ENCODE measurements at places on chromosomes 6 and 20.

DNA sequence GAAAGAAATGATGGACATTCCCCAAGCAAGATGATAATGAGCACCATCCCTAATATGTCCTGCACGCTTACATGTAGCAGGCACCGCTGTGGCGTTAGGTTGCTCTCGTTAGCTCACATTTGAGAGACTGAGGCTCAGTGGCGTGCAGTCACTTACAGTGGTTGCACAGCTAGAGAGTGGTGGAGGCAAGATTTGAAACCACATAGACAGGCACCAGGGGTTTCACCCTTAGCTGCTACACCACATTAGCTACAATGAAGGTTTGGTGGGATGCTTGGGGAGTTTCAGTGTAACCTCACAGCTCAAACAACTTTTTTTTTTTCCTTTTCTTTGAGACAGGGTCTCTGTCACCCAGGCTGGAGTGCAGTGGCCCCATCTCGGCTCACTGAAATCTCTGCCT is 3.7 kb downstream of the COX4I2 start:
- DNase-seq = no peak

GRCh38 chr6:167130712-167131684 is 8.1 kb downstream of the CCR6 start:
- DNase-seq = no peak

DNA sequence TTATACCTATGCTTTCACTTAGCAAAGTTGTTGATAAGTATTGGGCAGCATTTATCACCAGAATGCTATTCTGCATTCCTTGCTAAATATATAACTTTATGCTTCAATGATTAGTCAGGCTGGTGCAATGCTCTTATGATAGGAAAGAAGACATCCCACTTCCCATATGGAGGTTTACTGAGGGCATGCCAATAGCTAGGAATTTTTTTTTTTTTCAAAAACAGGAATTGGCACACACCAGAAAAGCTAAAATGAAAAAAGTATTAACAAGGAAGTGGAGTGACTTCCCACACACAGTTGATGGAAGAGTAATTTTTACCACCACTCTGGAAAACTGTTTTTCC is 90.8 kb downstream of the FRK start:
- no peak for DNase-seq

GRCh38 chr6:140237251-140237650 is 862.8 kb upstream of the CITED2 start:
- DNase-seq = no peak

- DNase-seq = no peak
Observed at GRCh38 chr6:81750681-81751387, 1.6 kb downstream of the TENT5A start.

GRCh38 chr6:48213076-48213788 is 102.2 kb upstream of the PTCHD4 start:
- no peak for DNase-seq

DNA sequence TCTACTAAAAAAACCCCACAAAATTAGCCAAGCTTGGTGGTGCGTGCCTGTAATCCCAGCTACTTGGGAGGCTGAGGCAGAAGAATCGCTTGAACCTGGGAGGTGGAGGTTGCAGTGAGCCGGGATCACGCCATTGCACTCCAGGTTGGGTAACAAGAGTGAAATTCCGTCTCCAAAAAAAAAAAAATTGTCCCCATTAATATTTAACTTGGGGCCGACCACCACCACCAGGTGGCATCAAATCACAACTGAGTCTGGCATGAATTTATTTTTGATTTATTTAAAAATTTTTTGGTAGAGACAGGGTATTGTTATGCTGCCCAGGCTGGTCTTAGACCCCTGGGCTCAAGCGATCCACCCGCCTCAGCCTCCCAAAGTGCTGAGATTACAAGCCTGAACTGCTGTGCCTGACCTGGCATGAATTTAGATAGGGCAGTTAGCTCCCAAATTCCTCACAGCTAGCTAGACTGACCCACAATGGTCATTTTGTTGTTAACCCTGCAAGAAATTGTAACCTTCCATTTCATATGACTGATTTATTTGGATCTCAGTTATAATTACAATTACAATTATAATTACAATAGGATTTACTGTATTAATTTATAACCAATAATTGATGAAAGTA is 17.1 kb upstream of the BEND3 start:
- no peak for DNase-seq

- DNase-seq = no peak
Observed at GRCh38 chr20:21510414-21511384, 3.2 kb downstream of the NKX2-2 start.

GRCh38 chr6:39348740-39349139 is 26.2 kb upstream of the KCNK16 start:
- no peak for DNase-seq

- no peak for DNase-seq
Observed at GRCh38 chr6:21454262-21454661, 139.3 kb upstream of the SOX4 start.

DNA sequence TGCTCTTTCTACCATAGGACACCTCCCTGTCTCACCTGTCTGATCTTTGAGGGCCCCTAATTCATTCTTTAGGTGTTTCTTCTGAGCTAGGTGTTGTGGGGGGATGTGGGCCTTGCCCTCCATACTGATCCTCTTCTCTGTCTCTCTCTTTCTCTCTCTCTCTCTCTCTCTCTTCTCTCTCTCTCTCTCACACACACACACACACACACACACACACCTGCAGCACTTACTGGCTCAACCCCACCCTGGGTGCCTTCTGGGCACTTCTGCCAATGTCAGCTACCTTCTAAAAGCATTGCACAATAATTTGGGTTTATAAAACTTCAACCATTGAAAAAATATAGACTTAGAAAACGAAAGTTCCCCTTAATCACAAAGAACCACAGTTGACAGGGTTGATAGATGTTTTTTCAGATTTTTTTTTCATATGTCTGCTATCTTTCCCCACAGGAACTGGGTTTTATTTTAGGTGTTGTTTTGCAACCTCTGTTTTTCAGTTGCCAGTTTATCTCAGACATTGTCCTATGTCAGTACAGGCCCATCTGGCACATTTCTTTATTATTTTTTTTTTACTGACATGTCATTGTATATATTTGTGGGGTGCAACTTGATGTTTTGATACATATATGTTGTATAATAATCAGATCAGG is 28.1 kb downstream of the PKIG start:
- no peak for DNase-seq

- DNase-seq = no peak
Observed at GRCh38 chr20:4113615-4114603, 98.6 kb upstream of the RNF24 start.

DNA sequence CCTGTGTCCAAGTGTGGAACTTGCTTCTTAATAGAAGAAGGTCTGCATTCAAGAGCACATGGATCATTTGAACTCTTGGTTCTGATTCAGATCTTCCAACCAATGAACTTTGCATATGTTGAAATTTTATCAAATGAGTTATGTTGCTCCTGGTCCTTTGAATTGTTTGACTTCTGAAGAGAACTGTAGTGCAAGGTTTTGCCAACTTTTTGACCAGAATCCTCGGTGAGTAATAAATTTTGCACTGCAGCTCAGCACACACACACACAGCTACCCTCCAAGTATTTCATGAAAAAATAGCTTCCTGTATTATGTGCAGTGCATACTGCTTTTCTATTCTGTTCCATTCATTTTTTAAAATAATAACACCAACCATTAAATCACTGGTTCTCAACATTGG is 67.5 kb downstream of the BFSP1 start:
- DNase-seq = no peak
